Fibroblast of skin of right quadriceps (primary cell): ENCODE measurements at places on chromosomes 5 and 9.

DNA sequence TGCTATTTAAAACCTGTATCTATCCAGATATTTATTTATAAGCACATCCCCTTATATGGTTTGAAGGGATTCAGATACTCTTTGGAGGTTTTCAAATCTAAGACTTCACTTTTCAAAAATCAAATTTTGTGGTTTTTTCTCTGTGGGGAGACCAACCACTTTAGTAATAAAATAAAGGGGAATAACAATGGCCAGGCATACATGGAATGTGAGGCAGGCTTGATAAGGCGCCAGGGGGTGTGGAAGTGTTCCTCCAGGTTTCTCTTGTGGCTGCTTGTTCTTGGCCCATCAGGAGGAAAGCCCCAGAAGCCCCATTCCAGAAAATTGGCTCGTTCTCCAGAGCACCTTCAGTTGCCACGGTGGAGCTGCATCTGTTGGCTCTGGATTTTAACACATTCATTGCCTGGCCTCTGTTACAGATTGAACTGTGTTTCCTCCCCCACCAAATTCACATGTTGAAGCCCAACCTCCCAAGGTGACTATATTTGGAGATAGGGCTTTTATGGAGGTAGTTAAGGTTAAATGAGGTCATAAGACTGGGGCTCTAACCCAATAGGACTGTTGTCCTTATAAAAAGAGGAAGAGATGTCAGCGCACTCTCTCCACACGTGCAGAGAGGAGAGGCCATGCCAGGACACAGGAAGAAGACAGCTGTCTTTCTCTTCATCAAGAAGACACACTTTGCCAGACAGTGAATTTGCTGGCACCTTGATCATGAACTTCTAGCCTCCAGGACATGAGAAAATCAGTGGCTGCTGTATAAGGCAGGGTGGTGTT, 195.9 kb downstream of the TMEM38B start:
- peak; percentile 29 for DNase-seq

- no peak for DNase-seq
Observed at GRCh38 chr9:130144703-130145102, 27.5 kb upstream of the NCS1 start.

DNA sequence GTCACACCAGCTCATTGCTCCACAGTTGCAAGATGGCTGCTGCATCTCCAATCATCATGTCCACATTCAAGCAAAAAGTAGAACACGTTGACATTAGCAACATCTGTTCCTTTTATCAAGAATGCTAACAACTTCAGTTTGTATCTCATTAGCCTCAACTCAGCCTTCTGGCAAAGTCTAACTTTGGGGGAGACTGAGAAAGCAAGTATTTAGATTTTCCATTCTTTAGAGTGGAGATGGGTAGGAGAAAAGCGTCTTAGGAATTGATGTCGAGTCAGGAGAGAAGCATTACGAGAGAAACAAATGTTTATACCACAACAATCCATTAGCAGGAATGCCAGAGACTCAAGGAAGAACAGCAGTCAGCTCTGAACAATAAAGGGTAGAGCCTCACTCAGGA, 446.3 kb downstream of the ENC1 start:
- no peak for DNase-seq

DNA sequence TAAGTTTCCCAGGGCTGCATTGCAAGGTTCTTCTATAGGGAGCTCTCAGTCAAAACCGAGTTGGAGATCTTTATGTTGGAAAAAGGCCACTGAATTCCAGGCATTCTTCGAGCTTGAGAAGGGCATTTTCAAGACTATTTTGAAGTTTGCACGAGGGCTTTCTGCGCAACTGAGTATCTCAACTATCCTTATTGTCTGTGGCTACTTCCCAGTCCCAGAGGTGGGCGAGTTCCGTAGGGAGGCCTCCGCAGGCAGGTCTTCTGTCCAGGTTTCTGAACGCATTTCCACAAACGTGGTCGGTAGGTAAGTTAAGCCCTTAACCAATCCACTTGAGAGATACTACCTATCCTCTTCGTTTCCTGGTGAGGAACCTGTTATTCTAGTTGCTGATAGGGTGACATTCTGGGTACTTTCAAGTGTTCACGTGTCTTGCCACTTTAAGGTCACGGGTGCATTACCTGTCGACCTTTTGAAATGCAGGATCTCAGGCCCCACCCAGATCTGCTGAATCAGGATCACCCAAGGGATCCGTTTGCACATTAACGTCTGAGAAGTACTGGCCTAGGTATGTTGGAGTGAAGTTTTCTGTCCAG, 51.4 kb upstream of the TJP2 start:
- DNase-seq, result peak; percentile 82

DNA sequence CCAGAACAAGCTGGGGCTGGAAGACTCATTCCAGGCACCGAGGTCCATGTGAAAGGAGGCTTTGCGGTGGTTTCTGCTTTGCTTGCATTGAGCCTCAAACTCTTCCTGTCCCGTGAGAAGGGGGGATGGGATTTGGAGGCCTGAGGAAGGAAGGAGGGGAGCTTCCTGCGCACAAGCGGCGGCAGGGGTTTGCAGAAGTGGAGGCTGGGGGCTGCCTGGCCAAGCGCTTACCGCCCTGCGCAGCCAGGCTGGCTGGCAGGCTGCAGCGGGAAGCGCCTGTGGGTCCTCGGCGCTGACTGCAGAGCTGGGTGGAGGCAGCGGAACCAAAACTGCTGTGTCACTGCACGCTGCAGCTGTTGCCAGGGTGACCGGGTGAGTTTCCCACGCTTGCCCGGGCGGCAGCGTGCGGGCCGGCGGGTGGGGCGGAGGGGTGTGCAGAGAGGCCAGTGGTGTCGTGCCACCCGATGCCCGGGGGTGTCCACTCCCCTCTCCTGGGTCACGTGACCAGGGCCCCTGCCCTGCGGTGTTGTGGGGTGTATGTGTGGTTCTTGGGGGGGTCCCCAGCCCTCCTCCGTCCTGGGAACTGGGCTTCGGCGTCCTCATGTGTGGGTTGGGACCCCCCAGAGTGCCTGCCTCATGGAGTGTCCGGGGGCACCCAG, 81.0 kb downstream of the RXRA start:
- DNase-seq, result peak; percentile 86

- no peak for DNase-seq
Observed at GRCh38 chr9:88044200-88044599, 69.9 kb upstream of the CDK20 start.

GRCh38 chr9:114737118-114737517, 55.1 kb upstream of the TEX48 start:
- no peak for DNase-seq

DNA sequence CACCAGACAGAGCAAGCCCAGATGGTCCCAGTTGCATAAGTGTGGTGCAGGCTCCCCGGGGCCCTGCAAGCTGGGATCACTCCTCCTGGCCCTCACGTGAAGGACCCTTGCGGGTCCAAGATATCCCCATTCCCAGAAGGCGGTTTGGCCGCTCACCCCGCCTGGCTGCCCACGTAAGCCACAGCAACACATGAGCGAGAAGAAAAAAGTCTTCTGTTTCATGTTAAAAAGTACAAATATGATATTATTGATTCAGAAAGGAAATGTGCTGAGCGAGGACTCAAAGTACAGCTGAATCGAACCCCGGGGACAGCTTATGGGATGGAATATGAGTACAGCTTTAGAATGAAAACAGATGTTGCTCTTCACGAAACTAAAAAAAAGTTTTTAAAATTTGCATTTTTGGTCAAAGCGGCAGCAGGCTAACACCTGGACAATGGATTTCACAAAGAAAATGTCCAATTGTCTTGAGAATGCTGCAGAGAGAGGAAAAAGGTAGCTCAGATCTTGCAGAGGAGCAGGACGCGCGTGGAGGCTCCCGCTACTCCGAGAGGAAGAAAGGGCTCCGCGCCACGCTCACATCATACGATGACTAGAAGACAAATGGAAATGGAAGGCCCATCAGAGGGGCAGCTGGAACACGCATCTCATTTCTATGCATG, 427.6 kb downstream of the IRX1 start:
- DNase-seq, result no peak

- no peak for DNase-seq
Observed at GRCh38 chr5:666816-667498, 26.2 kb downstream of the TPPP start.

DNA sequence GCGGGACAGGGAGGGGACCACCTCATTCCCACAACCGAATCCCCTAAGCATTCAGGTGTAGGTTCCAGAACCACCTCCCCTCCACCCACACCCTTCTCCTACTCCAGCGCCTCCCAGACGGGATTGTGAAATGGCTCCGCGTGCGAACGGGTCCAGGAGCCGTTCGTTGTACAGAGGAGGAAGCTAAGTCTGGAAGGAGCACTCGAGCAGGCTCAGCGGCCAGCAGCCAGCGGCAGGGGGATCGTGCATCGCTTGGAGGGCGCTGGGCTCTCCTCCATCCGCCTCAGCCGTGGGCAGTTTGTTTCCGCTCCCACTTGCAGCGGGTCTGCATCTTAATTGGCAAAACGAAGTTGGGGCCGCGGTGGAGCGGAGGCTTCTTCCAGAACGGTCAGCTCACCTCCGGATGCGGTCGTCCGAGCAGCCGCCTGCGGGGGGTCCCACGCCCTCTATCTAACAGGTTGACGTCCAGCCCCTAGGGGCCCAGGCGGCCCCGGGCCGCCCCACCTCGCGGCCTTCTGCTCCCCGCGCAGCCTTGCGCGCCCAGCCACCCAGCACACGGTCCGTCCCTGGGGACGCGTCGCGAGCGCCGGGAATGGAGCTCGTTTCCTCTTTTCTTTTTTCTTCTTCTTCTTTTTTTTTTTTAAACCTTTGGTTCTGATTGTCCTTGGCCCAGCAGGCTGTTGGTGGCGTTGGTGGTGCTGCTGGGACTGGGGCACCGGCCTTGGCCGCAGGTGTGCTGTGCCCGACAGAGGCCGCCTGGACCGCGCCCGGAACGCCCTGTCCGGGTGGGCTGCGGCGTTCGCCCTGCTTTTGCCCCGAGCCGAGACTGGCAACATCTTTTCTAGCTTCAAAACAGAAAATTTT, 3.9 kb upstream of the BARX1 start:
- peak; percentile 27 for DNase-seq

DNA sequence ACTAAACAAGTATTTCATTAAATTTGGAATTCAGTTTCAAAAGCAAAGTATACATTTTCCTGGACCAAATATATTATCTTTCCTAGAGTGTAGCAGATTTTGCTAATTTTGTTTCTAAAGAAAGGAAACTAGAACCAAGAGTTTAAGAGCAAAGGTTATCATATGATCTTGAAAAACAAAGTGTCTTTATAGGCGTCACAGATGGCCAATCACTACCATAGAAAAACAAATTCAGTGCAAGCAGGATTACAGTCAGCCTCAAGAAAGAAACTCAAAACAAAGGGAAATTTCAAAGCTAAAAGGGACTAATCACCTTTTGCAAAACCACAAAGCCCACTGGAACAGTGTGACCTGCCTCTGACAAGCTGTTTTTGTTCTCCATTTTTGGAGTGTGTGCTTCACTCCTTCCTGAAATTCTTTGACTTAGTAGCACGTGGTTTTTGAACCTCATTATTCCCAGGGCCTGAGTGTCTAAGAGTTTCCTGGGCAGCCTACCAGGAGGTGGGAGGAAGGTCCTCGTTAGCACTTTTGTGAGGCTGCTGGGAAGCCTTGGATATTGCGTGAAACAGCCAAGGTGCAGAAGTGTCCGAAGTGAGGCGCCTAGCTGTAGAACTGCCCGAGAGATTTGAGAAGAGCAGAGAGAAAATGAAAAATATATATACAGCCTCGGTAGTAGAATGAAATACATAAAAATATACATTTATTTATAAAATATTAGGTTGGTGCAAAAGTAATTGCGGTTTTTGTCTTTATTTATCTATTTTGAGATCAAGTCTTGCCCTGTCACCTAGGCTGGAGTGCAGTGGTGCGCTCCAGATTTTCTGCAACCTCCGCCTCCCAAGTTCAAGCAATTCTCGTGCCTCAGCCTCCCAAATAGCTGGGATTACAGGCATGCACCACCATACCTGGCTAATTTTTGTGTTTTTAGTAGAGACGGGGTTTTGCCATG, 246.1 kb downstream of the MARCHF11 start:
- no peak for DNase-seq

- DNase-seq, result peak; percentile 86
Observed at GRCh38 chr5:149486726-149487635, 64.3 kb downstream of the CSNK1A1 start.

DNA sequence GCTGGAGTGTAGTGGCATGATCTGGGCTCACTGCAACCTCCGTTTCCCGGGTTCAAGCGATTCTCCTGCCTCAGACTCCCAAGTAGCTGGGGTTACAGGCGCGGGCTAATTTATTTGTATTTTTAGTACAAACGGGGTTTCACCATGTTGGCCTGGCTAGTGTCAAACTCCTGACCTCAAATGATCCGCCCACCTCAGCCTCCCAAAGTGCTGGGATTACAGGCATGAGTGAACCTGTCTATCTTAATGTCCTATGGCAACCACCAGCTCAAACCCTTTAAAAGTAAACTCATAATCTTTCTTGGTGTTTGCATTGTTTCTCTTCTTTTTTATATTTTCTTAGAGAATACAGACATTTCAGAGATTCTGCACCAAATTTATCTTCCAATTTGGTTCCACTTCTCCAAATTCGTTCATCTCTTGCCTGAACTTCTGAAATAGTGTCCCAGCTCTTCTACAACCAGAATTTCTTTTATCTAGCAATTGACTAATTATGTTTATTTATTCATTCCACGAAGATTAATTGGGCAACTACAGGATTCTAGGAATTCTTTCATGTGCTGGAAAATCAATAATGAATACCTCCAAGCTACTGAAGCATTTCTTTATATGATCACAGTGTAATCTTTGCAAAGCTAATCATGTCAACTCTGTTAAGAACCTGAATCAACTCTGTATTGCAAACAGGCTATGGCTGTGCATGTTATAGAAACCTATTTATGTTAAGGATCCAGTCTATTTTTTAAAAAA, 60.0 kb upstream of the TYRP1 start:
- no peak for DNase-seq

DNA sequence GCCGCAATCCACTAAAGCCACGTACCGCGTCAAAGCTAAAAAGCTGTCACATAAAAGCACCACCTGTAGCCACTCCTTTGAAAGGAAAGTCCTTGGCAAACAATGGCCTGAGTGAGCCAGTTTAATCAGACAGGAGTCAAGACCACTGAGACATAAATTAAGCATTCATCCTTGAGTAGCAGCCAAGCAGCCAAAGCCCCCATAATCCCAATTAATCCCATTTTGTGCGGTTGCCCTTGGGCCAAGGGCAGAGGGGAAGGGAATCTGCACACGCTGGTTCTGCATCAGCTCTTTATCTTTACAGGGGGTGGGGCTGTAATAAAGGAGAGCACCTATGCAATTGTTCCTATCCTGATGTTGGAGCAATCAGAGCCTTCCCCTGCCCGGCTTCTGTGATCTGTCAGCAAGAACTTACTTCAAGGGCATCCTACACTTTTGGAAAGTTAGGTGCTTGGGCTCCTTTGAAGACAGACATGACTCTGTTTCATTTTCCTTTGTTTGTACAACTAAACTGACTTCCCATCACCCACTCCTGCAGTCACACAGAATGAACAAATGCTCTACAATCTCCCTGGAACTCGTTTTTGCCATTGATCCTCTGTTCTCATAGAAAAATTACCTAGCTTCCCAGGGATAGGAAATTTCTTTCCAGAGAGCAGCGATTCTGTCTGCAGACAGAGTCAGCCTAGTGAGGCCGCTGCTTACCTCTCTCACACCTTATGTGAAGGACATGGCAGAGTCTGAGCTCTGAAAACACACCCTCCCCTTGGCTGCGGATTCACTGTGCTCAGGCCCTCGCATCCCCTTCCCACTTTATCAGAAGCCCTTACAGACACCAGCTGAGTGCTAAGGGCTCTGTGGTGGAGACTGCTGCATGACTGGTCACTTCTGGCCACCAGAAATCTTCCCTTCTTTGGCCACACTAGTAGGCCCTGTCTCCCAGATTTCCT, 116.2 kb upstream of the TBCA start:
- no peak for DNase-seq

GRCh38 chr9:95834281-95834907, 41.1 kb upstream of the ERCC6L2 start:
- peak; percentile 20 for DNase-seq

- no peak for DNase-seq
Observed at GRCh38 chr9:117029341-117029740, 342.2 kb downstream of the TRIM32 start.

- no peak for DNase-seq
Observed at GRCh38 chr5:6447384-6448140, 1.1 kb upstream of the UBE2QL1 start.
